ENCODE measurements at places on chromosomes 7 and 10.

DNA sequence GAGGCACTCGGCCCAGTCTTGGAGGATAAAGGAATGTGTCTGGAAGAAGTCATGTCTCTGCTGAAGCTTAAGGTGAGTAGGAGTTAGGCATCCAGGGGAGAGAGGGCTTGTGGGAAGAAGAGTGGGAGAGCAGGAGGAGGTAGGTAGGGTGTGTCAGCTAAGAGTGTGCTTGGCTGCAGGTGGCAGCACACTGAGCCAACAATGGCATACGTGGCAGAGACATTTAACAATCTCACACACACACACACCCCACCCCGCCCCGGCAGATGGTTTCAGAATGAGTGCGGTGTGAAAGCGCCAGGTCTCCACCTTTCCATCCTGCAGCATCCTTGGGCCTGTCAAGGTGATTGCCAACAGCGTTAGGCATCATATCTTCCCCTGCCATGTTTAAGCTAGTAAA, 11.2 kb upstream of the ARPC1A start:
- DNase-seq: no peak

GRCh38 chr10:113322843-113323242, 230.0 kb upstream of the HABP2 start:
- DNase-seq: no peak

- DNase-seq: no peak
These were observed 23.4 kb upstream of the ZNF716 start for GRCh38 chr7:57426629-57427003.

- no peak for DNase-seq
These were observed 832 bp downstream of the XRCC2 start for GRCh38 chr7:152674860-152675758.

- DNase-seq: no peak
These were observed 53.5 kb downstream of the PODXL start for GRCh38 chr7:131502810-131503508.

DNA sequence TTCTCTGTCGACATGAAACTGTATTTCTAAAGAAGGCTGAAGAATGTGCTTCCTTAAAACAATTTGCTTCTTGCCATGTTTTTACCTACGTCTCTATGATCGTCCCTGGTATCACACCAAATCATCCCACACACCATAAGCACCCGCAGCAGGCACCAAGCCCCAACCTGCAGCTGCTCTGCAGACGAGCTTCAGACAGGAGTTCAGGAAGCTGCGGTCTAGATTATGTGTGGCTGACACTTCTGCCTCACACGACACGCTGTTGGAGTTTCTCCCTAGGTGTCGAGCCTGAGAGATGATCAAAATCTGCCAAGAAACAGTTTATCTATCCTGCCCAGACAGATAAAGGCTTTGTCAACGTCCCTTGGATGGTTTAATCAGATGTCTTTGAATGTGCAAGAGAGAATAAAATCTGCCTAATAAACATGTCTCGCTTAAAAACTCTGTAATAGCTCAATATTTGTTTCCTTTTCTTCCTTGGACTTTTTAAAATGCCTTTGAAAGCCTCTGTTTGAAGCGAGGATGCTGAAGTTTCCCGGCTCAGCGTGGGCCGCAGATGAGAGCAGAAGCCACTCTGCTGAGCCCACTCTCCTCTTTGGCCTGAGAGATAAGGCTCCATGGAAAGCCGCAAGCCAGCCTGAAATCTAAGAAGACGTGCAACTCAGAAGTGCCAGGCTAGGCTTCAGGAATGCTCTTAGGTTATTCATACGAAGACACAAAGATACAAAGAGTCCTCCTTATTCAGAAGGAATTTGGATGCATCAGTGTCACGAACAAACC, 158.3 kb upstream of the PFKP start:
- DNase-seq: no peak

GRCh38 chr10:127349737-127350136, 153.3 kb upstream of the INSYN2A start:
- DNase-seq: no peak

DNA sequence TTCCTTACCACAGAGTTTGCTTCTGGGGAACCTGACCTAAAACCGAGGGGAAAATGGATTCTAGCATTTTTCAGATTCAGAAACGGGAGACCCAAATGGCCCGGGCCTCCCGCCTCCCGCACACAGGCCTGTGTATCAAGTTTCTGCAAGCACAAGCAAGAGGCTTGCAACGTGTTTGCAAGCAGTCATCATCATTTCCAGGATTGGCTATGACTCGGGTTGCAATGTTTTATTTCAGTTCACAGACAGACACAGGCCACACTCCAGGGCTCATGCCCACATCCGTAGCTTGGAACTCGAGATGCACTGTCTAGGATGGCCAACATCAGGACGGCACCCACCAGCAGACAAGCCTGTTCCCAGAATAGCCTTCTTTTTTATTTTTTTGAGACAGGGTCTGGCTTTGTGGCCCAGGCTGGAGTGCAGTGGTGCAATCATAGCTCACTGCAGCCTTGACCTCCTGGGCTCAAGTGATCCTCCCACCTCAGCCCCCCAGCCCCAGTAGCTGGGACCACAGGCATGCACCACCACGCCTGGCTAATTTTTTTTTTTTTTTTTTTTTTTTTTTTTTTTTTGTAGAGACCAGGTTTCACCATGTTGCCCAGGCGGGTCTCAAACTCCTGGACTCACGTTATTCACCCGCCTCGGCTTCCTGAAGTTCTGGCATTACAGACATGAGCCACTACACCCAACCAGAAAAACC, 68.1 kb upstream of the FOXK1 start:
- DNase-seq: no peak

- DNase-seq: peak; percentile 35
These were observed 214.0 kb upstream of the PRSS1 start for GRCh38 chr7:142535123-142535779.

GRCh38 chr10:5089865-5090264, 4.3 kb upstream of the AKR1C3 start:
- no peak for DNase-seq

DNA sequence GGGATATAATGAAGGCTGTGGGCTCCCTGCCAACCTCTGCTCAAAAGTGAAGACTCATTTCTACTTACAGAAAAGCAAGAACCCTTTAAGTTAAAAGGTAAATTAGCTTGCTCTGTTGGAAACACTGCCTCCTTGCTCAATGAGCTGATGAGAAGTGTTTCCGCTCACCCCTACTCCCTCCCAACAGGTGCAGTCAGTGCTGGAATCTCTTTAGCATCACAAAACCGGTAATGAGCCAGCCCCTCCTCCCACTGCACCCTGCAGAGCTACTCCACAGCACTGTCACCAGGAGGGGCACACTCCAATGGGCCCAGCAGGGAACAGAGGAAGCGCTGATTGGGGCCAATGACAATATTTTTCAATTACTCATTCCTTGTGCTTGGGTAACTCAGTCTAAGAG, 262.5 kb downstream of the TCERG1L start:
- DNase-seq: no peak

DNA sequence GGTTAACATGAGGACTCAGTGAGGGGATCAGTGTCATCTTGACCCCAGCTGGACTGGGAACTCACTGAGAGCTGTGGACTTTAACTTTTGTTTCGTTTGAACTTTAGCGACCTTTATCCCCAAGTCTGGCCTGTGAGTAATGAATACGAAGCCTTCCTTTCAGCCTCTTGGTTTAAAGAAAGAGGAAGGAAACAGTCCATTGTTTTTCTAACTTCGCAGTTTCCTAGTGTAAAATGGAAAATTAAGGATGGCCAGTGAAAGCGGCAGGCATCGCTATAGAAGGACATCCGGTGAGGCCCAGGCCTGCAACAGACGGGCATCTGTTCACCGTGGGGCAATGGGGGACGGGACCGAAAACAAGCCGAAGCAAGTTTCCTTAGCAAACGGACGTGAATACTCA, 44.1 kb upstream of the ADO start:
- no peak for DNase-seq

DNA sequence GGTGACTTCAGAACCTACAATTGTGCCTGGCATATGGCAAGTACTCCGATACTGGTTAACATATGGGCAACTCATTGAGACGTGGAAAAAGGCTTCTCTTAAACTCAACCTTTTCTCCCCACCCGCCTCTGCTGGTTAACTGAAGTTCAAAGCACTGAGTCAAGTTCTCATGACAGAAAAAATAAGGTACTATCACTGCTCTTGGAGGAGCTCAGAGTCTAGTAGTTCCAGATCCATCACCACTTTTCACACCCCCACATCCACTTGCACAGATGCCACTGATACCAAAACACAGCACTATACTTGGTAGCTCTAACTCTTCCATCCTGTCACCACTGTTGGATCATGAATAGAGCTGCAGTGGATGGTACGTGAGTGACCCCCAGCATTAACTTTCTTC, 36.2 kb downstream of the CCDC6 start:
- no peak for DNase-seq

DNA sequence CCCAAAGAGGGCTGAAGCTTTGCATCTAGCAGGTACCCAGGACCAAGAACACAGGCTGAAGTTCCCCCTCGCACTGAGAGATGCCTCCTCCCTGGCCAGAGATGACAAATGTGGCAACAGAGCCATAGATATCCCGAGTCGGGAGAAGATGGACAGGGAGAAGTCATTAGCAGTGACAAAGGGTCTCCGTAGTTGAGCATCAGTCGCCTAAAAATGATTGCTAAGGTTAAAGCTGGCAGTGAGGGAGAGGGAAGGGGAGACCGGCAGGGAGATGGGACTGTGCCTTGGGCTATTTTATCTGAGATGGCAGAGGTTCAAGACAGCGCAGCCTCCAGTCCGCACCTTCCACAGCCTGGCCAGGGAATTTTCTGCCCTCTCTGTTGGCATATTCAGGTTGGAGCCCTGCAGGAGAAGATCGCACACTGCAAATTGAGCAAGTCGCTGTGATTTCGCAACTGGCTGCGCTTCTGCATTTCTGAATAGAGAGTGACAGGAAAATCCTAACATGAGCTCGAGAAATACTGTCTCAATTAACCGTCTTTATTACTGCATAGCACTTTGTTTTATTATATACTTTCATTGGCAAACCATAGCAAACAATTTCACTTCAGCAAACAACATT, 238.9 kb upstream of the GPR26 start:
- no peak for DNase-seq

GRCh38 chr7:90298145-90299038, 22.7 kb downstream of the FAM237B start:
- DNase-seq: no peak

DNA sequence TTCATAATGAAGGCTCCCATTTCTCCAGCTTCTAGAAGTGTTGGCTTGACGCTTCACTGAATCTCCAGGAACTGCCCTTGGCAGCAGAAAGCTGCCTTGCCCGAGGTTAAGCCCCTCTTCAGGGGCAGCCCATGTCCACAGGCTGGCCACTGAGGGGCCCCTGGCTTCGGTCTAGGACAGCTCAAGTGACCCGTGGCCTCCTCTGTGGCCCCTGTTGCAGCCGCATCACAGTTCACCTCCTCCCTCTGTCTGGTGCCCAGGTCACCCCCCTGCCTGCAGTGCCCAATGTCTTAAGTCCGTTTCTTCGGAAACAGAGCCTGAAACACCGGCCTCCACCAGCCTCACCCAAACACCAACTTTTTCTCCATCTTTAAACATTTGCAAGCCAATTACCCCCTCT, 279.2 kb upstream of the MKI67 start:
- no peak for DNase-seq

DNA sequence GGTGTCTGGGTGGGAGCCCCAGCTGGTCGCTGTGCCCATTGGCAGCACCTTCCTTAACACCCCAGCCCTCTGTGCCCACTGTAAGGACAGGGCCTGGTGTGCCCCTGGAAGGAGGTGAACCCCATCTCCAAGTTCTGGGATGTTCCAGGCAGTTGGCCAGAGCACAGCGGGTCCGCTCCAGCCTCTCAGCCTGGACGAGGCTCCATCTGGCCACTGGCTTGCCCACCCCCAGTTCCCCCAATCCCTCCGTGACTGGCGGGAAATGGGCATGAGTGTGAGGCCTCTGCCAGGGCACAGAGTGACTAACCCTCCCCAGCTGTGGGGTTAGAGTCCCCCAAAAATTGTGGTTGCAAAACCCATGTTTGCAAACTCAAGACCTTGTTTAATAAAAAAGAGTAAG, 15.6 kb downstream of the GRIFIN start:
- no peak for DNase-seq

DNA sequence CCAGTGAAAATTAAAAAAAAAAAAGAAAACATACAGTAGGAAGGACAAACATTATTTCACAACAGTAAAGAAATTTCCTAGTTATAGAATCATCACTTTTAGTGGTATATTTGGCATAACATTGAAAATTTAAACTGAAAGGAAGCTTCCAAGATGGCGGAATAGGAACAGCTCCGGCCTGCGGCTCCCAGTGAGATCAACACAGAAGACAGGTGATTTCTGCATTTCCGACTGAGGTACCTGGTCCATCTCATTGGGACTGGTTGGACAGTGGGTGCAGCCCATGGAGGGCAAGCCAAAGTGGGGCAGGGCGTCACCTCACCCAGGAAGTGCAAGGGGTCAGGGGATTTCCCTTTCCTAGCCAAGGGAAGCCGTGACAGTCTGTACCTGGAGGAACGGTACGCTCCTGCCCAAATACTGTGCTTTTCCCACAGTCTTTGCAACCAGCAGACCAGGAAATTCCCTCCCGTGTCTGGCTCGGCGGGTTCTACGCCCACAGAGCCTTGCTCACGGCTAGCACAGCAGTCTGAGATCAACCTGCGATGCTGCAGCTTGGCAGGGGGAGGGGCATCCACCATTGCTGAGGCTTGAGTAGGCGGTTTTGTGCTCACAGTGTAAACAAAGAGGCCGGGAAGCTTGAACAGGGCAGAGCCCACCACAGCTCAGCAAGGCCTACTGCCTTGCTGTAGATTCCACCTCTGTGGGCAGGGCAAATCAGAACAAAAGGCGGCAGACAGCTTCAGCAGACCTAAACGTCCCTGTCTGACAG, 19.4 kb downstream of the PON3 start:
- DNase-seq: no peak

DNA sequence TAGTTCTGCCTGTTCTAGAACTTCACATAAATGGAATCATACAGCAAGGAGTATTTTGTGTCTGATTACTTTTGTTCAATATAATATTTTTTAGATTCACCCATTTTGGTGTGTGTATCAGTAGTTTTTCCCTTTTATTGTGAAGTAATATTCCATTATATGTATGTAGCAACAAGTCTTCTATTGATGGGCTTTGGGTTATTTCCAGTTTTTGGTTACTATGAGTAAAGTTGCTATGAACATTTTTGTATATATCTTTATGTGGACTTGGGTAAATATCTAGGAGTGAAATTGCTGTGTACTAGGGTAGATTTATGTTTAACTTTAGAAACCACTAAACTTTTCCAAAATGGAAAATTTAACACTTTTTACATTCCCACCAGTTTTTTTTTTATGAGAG, 35.7 kb downstream of the ADK start:
- DNase-seq: no peak

DNA sequence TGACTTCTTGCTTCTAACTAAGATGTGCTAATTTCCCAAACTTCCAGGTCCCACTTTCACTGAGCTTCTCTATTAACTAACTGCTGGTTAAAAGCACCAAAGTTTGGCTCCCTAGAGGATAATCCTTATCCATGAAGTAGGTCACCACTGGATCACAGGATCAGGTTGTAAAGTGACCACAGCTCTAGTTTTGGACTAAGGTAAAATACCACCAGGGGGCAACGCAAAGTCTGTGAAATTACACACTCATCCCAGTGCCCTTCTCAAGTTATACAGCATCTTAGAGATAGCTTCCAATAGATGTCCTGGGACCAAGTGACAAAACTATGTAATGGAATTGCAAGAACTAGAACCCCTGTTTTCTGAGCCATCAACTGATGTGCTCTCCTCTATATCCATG, 116.4 kb upstream of the ASAH2 start:
- DNase-seq: no peak
